Germinal center (tissue), 1 donor: ENCODE measurements at places on chromosomes 12 and 14.
A peak's percentile ranks its signal among the peaks of the same experiment; 100 is the strongest.

- no peak for DNase-seq
Observed at GRCh38 chr14:66045572-66046021, 440.6 kb upstream of the CCDC196 start.

DNA sequence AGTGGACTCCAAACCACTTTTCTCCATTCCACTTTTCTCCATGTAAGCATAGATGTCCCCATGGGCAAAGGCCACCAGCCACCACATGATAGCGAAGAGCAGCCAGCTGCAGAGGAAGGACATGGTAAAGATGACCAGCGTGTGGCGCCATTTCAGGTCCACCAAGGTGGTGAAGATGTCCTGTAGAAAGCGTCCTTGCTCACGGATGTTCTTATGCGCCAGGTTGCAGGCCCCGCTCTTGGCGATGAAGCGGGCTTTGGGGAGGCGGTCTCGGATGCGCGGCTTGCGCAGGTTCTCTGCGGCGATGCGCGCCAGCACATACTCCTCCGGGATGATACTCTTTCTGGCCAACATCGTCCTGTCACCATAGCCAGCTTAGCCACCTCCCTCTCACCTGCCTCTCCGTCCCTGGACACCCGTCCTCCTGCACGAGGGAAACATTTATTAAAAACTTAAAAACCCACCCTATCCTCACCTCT is 1.2 kb downstream of the KCNJ8 start:
- DNase-seq: no peak

- DNase-seq: no peak
Observed at GRCh38 chr14:61479746-61480502, 158.5 kb downstream of the PRKCH start.

DNA sequence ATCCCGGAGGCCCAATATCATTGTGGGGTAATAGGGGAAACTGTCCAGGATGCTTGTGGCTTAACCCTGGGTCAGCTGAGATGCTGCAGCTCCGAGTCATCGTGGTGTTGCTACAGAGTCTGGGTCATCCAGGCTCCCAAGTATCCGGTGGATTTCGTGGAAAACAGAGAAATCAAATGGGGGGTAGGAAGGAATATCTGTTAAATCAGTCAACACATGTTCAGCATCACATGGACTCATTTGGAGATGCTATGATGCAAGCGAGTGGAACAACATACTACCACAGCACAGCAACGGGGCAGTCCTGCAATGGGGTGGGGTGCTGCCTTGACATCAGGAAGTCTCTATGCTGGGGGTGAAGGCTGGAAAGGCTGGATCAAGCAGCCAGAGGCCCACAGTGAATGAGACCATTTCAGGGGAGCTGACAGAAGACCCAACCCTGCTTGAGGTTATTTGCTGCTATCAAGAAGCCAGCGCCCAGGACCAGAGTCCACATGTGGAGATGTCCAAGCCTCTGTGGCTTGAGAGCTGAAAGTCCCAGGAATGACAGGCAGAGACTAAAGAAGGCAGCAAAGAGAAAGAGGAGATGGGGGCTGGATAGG is 22.9 kb downstream of the VDR start:
- no peak for DNase-seq

- no peak for DNase-seq
Observed at GRCh38 chr12:3246253-3246652, 169.1 kb downstream of the TSPAN9 start.

DNA sequence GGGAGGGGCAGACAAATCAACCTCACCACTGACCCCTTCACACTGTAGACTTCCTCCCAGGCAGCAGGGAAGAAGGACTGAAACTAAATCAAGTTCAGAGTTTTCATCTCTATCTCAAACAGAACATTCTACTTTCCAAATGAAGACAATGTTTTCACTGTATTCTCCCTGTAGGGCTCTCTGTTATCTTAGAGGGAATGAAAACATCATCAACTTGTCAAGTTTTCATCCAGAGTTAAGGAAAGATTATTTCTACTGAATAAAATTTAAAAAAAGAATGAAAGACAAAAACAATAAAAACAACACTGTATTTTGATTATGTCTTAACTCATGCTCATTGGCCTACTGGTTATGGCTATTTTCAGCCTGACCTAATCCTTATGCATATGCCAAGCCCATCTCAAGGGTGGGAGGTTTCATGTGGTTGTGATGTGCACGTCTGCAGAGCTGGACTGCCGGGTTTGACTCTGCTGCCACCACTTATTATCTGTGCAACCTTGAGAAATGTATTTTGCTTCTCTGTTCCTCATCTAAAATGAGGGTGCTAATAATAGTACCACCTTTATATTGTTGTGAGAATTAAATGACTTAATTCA is 152.0 kb upstream of the AVPR1A start:
- DNase-seq: no peak

DNA sequence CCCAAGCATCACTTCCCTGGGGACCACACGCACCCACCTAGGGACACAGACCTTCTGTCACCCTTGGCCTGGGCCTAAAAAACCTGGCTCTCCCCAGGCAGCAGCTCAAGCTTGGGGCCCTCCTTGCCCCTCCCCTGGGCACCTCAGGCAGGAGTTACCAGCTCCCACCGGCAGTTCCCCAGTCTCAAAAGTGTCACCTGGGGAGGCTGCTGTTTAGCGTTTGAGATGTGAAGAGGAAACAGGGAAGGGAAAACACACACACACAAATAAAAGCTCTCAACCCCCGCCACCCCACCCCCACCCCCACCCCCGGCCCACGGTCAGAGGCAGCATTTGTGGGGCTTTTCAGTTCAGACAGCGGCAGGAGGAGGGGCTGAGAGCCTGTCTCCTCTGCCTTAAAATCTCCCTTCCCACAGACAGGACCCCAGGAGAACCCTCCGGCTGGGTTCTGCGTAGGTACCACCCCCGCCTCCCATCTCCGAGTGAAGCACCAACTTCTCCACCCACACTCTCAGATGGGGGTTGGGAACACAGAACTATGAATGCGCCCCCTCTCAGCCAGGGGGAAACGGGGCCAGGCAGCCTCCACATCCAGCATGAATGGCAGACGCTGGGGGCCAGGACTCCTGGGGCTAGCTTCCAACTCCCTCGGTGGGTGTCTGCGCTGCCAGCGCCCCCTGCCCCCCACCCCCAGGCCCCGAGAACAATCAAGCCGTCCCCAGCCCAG is 3.0 kb downstream of the NCOR2 start:
- DNase-seq: no peak

- no peak for DNase-seq
Observed at GRCh38 chr14:20732477-20732876, 13.2 kb upstream of the EDDM3A start.

- DNase-seq: no peak
Observed at GRCh38 chr12:42926232-42926631, 336.7 kb upstream of the PRICKLE1 start.

DNA sequence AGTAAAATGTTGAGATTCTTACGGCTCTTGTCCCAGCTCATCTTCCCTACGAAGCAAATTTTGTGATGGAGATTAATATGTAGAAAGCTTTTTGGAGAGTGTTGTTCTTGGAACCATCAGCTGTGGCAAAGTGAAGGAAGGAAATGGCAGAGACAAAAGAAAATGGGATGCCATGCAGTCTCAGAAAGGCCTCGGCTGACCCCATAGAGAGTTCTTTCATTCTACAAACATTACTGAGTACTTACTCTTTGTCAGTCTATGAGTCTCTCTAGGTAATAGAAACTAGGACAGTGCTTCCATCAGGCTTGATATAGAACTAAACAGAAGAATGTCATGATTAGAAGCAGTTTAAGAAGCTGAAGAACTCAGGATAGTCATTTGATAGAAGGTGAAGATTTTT is 134.1 kb downstream of the PLEKHA5 start:
- DNase-seq: no peak

DNA sequence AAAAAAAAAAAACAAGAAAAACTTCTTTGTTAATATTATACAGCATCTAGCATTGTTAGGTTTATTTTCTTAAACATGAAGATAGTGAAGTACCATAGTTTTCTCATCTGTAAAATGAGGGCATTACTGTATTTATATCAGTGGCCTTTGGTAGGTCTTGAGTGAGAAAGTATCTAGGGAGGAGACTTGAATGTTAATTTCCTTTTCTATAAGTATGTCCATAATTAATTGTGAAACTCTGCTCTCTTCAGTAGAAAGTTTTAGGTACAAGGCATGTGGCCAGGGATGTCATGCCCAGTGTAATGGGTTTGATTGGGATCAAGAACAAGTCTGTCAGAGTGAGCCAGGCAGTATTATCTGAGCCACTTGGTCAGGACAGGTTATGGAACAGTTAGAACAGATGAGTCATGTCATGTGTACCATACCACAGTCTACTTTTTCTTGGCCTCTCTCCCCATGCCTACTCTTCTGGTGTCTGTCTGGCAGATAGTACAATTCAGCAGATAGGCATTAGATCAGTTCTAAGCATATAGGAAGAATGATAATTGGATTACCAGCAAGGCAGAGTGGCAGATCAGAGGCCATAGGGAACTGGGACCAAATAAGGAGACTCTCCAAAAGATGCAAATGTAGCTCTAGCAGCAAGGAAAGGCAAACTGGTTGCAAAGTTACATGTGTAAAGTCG is 30.4 kb downstream of the FBXO34 start:
- DNase-seq: no peak

GRCh38 chr12:55996715-55997534 is at the start of gene SUOX:
SUOX (plus strand) TSS chr12:55997276; CDS start chr12:56002222, 4,946 bp downstream.
- peak; percentile 51 for DNase-seq

DNA sequence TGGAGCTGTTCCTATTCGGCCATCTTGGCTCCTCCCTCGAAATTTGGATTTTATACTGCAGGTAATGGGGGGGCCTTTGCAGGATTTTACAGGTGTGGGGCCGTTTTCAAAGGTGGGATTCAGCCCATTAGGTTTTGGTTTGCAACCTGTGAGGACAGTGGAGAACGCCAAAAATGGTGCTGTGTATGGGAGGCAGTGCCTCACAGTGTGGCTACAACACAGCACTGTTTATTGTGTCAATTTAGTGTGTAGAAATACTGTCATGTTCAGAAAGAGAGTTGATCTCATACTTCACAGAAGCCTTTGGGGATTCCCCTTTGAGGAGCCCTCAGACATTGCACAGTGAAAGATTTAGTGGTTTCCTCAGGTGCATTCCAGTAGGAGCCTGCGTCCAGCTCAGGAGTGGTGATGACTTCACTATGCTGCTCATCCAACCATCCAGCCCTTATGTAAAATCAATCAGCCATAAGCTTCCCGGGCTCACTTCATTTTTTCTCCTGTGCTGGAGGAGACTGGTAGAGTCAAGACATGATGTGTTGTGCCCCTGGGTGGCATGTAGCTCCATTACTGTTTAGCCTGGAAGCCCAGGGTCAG is 92.7 kb upstream of the PRMT8 start:
- no peak for DNase-seq

DNA sequence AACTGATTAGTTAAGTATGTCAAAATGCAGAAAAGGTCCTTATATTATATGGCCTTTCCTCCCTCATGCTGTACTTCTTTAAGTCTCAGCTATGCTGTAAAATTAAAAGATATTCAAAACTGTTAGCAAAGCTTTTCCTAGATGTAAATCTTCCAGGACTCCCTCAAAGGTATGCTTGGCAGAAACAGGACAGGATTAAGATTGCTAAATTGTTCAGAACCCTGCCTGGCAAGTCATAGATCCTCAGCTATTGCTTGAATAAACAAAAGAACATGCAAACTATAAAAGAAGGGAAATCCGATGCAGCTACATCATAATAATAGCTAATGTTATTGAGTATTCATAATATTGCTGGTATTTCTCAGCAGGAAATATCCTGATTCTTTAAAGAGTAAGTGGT is 322.6 kb downstream of the CCDC91 start:
- DNase-seq: no peak

DNA sequence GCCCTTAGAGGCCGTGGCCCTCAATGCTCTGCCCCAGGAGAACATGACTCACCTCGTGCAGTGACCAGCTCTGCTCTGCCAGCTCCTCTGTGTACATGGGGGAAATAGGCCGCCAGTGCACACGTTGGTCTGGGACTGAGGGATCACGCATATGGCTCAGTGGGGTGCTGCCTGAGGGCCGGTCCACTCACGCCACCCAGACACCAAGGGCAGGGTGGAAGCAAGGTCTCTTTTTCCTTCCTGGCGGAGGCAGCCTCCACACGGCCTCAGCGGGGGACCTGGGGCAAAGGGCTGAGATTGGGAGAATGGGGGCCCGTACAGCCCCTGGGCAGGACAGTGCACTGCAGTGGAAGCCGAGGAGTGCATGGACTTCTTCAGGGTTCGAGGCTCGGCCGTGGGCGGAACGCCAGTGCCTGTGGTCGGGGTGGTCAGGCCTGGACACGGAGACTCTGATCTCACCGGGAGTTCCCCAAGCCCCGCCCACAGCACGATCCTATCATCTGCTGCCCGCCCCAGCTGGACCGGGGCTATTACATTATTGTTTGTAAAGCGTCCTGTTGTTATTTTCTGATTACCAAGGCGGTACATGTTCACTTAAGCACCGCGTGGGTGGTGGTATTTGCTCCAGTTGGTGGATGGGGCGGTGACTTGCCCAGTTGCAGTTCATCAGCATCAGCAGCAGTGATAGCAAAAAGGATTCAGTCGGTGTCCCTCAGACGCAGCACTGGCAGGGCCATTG is 38.8 kb upstream of the TDRD9 start:
- DNase-seq: no peak

- no peak for DNase-seq
Observed at GRCh38 chr12:114476159-114476558, 70.2 kb upstream of the TBX5 start.

DNA sequence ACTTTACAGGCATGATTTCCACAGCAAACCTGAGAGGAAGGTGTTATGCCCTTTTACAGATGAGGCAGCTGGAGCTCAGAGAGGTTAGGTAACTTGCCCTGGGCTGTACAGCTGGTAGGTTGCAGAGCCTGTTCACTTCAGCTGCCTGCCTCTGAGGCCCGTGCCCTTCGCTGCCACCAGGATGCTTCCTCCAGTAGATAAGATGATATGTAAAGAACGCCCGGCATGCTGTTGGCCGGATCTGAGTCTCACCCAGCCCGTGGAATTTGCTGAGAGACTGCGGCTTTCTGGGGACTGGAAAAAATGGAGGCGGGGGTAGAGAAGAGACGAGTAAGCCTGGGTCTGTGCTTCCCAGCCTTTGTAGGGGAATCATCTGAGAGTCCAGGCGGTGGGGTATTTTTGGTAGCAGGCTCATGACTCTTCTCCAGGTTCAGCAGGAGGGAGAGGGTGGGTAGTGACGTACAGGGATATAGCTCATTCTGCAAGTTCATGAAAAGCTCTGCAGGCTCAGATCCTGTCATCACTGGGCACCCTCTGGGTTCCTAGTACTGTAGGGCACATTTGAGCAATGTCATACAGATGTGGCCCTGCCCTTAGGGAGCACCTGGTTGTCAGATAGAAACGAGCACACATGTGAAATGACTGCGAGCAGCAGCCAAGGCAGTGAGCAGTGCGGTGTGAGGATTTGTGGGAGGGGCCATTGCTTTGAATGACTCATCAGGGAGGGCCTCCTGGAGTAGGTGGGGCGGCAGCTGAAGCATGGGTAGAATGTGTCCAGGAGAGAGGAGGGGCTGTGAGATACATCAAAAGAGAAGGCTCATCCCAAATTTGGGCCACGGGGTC is 159.4 kb downstream of the TSPAN9 start:
- no peak for DNase-seq

GRCh38 chr14:38547961-38548490 is 292.1 kb upstream of the CLEC14A start:
- DNase-seq: no peak

DNA sequence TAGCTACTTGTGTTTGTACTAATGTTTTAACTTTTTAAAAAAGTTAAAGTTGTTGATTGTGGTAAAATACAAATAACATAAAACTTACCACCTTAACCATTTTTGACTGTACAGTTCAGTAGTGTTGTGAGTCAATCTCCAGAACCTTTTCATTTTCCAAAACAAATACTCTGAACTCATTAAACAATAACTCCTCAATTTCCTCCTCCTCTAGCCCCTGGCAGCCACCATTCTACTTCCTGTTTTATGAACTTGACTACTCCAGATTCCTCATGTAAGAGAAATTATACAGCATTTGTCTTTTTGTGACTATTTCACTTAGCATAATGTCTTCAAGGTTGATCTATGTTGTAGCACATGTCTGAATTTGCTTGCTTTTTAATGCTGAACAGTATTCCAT is 299.1 kb upstream of the AMIGO2 start:
- DNase-seq: no peak
